Dorsolateral prefrontal cortex (tissue), 122 donors: ENCODE measurements at places on chromosomes 1 and 21. TPM values are rescaled to one million over a fixed set of nuclear protein-coding genes. Genes with fewer than 3 reads are reported as not detected.
A peak's percentile ranks its signal among the peaks of the same experiment; 100 is the strongest.

DNA sequence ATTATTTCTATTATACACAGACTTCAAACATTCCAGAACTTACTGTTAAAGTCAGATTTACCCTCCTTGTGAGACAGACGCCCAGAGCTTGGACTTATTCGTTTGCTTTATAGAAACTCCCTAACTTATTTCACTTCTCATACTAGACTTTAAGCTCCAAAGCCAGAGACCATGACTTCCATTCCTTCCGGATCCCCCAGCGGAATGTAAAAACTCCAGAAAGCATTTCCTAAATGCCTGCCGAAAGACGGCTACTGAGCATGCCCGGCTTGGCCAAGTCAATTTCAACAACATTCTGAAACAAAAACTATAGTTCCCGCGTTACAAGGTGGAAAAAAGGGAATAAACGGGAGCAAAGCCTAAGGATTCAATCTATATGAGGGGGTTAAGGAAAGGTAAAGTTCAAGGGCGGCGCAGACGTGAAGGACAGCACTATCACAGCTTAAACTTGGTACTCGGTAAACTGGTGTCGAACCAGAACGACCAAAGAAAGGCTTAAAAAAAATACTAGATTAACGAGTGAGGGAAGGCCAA lies 1.1 kb downstream of the USP48 start:
- no peak for DNase-seq

- no peak for DNase-seq
These were observed 1.2 kb upstream of the S100A5 start for GRCh38 chr1:153541641-153542590.

- no peak for DNase-seq
These were observed 267.4 kb downstream of the CAMTA1 start for GRCh38 chr1:7052701-7053100.

- no peak for DNase-seq
These were observed 46.5 kb downstream of the RAP1GAP start for GRCh38 chr1:21622466-21623315.

DNA sequence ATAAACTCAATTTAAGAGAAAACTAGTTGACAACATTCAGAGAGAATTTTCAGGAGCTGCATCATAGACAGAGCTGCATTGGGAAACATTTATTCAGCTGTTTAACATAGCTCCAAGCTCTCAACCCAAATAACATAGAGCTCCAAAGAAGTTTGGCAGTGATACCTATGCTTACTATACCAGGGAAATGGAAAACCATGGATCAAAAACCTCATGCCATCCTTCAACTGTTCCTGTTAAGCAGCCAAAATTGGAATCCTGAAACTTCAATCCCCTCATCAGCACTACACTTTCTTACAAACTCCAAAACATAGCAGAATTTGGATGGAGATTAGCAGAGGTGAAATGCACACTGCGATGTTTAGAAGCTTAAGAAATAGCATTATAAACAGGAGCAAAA lies 164.4 kb downstream of the USH2A start:
- no peak for DNase-seq

GRCh38 chr1:153921803-153922075 lies 1.0 kb downstream of the GATAD2B start:
- no peak for DNase-seq

The FCRL5 gene
- not detected for total RNA-seq

The PTPRC gene
- 38.3 TPM for total RNA-seq

- no peak for DNase-seq
These were observed 162.3 kb downstream of the FMN2 start for GRCh38 chr1:240254006-240254405.

- DNase-seq = no peak
These were observed 10.7 kb downstream of the MACF1 start for GRCh38 chr1:39214998-39215873.

DNA sequence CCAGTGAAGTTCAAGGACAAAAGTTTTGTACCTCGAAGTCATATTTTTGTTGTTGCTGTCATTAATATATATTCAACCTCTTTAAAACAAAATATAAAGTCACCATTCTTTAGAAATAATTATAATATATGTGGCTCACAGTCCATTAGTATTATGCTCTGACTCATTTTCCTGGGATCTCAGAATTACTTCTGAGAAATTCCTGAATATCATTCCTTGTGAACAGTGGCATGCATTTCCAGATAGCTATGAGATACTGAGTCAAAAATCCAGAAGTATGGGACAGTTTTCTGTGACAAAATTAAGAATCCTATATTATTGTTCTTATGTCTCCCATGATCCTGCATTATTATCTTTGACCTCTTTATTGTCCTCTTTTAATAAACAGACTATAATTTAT lies 13.8 kb upstream of the RGS21 start:
- DNase-seq = no peak

The SELENBP1 gene
- total RNA-seq = 65.3 TPM

GRCh38 chr1:85427331-85427730 lies 37.6 kb downstream of the DDAH1 start:
- DNase-seq = no peak

DNA sequence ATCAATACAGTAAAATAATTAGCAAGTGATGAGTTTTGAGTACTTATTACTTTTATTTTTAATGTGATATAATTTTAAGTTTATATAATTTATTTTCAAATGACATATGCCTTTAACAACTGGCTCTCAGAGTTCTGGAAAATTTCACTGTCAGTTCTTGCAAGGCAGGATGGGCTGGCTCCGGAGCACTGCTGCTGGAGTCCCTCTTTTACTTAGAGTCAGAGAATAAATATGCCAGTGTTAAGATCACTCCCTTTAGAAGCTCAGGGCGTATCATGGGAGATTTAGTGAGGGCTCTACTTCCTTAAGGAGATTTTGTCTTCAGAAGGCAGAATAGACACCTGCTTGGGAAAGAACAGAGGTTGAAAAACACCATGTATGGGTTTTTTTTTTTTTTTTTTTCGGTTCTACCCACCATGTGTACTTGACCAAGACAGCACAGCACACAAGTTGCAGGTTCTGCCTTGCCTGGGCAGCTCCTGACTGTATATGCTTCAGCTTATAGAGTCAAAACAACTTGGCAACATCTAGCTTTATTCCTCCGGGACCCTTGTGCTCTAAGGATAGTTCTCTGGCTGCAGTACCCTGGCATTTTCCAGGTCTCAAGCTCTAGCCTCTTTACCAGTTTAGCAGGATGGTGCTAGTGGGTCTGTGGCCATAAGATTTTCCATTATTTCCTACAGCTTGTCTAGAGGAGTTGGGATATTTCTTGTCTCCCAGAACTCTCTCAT lies 29.7 kb upstream of the FMOD start:
- DNase-seq = no peak

The PARP1 gene
- total RNA-seq = 109 TPM

DNA sequence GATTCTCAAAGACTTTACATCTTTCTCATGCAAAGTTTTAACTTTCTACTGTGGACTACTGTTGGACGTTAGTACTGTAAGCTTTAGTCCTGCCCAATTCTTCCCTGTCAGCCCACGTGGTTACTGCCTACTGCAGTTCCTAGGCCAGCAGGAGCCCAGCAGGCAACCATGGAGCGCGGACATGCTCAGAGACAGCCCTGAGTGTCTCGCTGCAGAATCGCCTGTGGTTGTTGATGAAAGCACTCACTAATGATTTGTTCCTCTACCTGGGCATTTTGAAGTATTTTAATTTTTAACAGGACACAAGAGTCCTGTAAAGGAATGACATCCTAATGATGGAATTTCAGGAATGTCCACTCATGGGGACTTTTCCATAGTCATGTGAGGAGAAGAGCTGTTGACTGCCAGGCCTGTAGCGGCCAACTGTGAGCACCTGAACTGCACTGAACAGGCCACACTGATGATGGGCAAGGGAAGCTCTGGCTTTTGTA lies 44.1 kb downstream of the PGBD5 start:
- DNase-seq = no peak

- no peak for DNase-seq
These were observed 90.8 kb downstream of the USH2A start for GRCh38 chr1:216332462-216332861.

- no peak for DNase-seq
These were observed 17.3 kb downstream of the CSF1 start for GRCh38 chr1:109927911-109928321.

DNA sequence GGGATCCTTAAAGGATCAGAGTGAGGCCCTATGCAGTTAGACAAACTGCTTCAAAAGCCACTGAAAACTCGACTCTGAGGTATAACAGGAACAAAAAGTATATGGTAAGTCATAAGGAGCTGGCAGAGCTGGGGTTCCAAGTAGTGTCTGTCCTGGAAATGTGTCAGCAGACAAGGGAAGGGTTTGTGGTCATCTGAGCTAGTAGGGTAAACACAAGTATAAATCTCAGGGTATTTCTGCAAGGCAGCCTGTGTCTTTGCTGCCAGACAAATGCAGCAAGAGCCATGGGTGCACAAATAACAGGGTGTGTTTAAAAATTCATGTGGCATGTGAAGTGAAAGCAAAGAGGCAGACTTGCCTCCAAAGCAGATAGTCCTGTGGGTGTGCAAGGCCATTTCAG lies 759.0 kb upstream of the ADAMTS5 start:
- DNase-seq = no peak

- no peak for DNase-seq
These were observed 475.4 kb downstream of the PTBP2 start for GRCh38 chr1:97196825-97197516.

The PTAFR gene
- 8.4 TPM for total RNA-seq

GRCh38 chr1:220483700-220484099 lies 44.2 kb upstream of the MARK1 start:
- DNase-seq = no peak

GRCh38 chr1:27366411-27367159 lies at the start of gene MAP3K6:
Gene MAP3K6, minus strand, starts transcription at chr1:27366961. Its CDS starts 364 bp downstream, at chr1:27366597.
- peak; percentile 74 for DNase-seq

GRCh38 chr1:229885568-229886495 lies 181.2 kb upstream of the GALNT2 start:
- DNase-seq = no peak

The AGMAT gene
- total RNA-seq = 3.9 TPM

DNA sequence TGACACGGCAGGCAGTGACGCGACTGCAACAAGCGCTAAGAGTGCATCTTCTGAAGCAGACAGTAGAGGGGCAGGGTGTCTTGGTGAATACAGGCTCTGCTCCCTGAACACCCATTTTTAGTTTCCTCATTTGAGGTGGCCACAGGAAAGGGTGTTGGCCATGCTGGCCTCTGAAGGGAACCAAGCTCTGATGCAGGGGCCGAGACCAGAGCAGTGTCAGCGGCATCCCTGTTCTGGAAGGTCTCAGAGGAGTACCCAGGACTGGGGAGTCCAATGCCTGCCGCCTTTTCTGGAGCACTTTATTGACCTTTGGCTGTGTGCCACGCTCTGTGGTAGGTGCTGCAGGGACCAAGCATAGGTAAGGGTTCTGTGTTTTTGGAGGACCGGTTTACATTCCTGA lies 100.4 kb downstream of the KCNJ6 start:
- DNase-seq = no peak

DNA sequence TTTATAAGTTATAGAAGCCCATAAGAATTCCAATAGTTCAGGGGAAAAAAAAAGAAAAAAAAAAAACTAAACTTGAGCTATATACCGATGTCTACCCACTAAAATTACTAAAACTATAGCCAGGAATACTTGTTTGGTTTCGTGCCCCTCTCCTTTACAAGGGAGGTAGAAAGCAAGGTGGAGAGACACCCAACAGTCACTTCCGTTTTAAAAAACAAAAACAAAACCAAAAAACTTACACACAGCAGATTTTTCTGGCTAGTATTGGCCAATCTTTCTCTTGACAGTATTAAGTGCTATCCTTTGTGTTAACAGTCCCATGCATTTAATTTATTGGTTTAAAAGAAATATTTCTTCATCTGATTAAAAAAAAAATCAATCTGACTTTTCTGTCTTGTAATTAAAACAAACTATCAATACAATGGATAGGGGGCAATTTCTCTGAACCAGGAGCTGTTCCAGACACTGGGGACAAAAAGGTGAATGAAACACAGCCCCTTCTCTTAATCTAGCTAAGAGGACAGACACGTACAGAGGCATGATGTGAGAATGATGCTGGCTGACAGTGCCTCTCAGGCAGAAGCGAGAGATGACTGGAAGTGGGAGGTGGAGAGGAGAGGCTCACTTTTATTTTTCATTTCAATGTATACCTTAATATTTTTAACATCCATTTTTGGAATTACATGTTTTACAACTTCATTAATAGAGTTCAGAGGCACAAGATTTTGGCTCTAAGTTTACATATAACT lies 214.8 kb downstream of the RERE start:
- DNase-seq = no peak

DNA sequence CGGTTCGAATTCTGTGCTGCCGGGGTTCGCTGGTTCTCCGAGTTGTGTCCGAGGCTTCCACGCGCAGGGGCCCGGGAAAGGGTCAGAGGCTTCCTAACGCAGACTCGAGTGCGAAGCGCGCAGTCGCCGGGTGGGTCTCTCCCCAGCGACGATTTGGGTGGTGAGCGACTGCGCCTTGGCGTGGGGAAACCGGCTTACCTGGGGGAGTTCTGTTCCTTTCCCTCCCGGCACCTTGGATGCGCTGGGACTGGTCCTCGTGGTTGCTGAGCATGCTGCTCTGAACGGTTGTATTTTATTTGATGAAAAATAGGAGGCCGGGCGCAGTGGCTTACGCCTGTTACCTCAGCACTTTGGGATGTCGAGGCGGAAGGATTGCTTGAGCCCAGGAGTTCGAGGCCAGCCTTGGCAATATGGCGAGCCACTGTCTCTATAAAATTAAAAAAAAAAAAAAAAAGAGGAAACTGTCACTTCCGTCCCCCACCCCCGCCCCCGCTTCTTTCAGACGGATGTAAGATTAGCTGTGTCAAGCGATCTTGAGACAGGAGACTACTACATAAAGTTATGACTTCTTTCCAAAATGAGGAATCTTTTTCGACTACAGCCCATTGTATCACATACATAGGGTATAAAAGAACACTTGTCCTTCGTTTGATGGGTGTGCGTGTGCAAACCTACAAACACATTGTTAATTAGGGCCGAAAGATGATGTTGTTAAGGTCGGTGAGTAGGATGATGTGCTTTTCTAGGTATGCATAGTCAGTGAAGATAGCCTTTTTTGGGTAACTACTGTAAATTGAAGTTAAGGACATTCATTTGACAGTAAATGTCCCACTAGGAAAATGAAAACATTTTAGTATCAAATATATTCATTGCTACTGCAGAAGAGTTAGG lies at the start of gene CCDC18:
TSS of gene CCDC18 (plus strand) at position 2 of the 891 bp plus-strand sequence. CDS start 2,638 bp downstream, outside the sequence.
- peak; percentile 35 for DNase-seq

DNA sequence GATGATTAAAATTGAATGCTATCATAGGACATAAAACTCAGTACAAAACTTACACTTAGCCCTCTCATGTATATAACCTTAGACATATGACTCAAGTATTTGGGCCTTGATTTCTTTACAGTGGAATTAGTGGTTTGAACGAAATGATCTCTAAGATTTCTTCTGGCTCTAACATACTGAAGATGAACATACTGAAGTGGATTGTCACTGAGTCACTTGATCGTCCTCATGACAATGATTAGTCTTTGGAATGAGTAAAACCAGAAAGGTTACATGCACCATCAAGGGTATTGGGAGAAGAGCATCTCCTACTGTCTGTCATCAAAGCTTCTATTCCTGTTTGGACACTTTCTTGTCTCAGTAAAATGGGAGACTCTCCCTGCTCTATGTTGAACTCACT lies 17.4 kb downstream of the FMN2 start:
- DNase-seq = no peak

GRCh38 chr1:179264507-179264906 lies 29.1 kb upstream of the SOAT1 start:
- no peak for DNase-seq

The TSPEAR gene
- total RNA-seq = not detected

- no peak for DNase-seq
These were observed 95.6 kb downstream of the RIPK4 start for GRCh38 chr21:41671212-41671762.
